Transverse colon (tissue), 4 donors: ENCODE measurements at places on chromosomes 3 and 15. TPM values are rescaled to one million over a fixed set of nuclear protein-coding genes. Genes with fewer than 3 reads are reported as not detected.
A peak's percentile ranks its signal among the peaks of the same experiment; 100 is the strongest.

- DNase-seq: no peak
Measured at GRCh38 chr3:45983770-45984169, 11.9 kb downstream of the FYCO1 start.

The MLH1 gene
- total RNA-seq: 34.4 TPM

The TMEM266 gene
- 0.41 TPM for total RNA-seq

- peak; percentile 53 for DNase-seq
Measured at GRCh38 chr15:51726302-51727073, 11.0 kb downstream of the LYSMD2 start.

The HRG gene
- not detected for total RNA-seq
